ENCODE measurements at places on chromosomes 3 and 15.

- DNase-seq = no peak
Observed at GRCh38 chr3:160374472-160374871, 24.6 kb downstream of the IFT80 start.

GRCh38 chr3:72473156-72473555, 375.1 kb downstream of the SHQ1 start:
- no peak for DNase-seq

GRCh38 chr3:44996556-44996969, 20.5 kb downstream of the EXOSC7 start:
- DNase-seq = no peak

- no peak for DNase-seq
Observed at GRCh38 chr15:62060896-62061280, 641 bp upstream of the VPS13C start.

- DNase-seq = peak; percentile 89
Observed at GRCh38 chr3:150409512-150410310, 1.6 kb downstream of the TSC22D2 start.

DNA sequence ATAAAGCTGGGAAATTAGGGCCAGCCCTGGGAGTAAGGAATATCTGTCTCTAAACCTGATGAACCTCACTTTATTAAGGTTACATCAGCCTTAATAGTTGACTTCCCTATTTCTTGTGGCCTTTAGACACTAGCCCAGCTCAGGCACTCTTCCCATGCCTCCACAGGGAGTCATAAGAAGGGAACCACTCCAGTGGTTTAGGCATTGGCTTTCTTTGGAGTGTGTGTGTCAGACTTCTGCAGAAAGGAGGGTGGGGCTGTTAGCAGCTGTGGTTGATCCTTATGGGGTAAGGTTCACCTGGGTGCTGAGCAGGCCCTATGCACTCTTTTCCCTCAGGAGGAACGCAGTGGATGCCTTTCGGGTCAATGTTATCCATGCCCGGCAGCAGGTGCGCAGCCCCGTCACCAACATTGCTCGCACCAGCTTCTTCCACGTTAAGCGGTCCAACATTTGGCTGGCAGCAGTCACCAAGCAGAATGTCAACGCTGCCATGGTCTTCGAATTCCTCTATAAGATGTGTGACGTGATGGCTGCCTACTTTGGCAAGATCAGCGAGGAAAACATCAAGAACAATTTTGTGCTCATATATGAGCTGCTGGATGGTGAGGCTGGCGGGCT, 4.0 kb downstream of the AP2M1 start:
- no peak for DNase-seq

- no peak for DNase-seq
Observed at GRCh38 chr3:98564282-98565005, 29.0 kb downstream of the CPOX start.

DNA sequence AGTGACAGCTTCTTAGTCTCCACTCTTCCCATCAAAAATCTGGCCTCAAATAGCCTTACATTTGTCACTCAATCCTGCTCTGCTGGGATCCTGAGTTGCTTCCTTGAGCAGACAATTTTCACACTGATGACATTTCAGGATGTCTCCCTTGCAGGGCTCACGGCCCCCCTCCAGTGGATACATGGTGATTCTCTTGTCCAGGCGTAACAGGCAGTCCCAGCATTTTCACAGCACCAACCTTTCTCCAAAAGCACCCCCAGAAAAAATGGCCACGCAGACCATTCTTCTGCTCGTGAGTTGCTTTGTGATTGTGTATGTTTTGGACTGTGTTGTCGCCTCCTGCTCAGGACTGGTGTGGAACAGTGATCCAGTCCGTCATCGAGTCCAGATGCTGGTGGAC, 47.4 kb upstream of the WNT7A start:
- DNase-seq = no peak
